ENCODE measurements at places on chromosomes 1 and 21. TPM values are rescaled to one million over a fixed set of nuclear protein-coding genes. Genes with fewer than 3 reads are reported as not detected.

GRCh38 chr1:76138217-76138616 is 63.7 kb downstream of the ST6GALNAC3 start:
- no peak for ATAC-seq

DNA sequence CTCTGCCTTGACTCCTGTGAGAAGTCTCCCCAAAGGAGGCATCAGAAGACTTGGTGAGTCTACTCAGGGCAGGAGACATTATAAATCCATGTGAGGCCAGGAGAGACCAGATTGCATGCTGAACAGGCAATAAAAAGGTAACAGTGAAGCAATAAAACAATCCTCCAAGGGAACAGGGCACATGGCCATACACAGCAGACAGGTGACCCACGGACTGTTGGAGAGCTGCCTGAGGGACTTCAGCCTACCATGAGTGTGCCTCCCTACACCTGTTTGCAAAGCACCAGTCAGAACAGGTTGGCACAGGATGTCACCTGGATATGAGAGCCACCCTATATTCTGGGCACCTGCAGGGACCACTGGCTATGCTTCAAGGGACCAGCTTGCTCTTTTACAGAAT is 67.6 kb downstream of the MAB21L3 start:
- ATAC-seq = no peak

DNA sequence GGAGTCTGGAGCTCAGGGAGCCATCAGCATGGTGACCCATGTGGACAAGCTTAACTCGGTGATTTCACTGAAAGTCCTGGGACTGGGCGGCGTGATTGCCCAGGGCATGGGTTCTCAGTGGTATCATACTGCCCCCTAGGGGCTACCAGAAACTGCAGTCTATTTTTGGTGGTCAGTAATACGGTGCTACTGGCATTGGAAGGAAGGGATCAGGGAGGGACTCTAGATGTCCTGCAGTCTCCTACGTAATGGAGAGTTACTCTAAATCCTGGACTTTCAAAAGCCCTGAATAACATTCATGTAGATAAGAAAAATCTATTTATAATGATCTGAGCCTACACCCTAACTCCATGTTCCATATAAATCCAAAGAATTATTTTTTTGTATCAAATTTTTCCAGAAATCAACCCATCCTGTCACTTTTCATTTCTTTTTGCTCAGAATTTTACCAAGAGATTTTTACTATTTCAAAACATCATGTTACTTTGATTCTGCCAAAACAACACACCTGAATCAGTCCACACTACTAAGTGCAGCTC is 37.3 kb downstream of the PABPC4 start:
- ATAC-seq = peak; percentile 92

- ATAC-seq = no peak
Measured at GRCh38 chr1:53075761-53076163, 13.7 kb downstream of the PODN start.

CA6 gene
- total RNA-seq = 0.78 TPM

- peak; percentile 48 for ATAC-seq
Measured at GRCh38 chr1:6625584-6626149, 999 bp downstream of the THAP3 start.

STPG1 gene
- total RNA-seq = 7.0 TPM

DNA sequence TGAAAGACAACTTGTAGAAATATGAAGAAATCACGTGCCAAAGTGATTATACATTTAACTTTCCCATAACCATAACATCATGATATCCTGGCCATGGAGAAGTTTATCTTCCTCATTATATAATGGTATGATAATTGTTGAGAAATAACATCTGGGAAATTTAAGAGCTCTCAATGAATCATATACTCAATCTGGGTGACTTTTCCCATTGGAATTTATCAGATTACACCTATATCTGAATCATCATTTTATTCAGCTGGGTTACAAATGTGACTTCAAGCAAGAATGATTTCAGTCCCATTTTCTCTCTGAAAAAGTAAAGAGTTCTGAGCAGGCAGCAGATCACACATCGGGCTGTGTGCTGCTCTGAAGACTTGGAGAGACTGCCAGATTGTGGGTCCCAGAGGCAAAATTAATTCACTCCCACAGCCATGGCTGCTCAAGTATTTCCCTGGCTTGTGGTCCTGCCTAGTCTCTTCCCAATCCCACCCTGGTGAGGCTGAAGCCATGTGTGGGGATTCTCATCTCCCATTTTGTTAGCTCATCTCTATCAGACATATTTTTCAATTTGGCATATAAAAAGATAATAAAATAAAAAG is 278.0 kb downstream of the MRPL39 start:
- no peak for ATAC-seq

DNA sequence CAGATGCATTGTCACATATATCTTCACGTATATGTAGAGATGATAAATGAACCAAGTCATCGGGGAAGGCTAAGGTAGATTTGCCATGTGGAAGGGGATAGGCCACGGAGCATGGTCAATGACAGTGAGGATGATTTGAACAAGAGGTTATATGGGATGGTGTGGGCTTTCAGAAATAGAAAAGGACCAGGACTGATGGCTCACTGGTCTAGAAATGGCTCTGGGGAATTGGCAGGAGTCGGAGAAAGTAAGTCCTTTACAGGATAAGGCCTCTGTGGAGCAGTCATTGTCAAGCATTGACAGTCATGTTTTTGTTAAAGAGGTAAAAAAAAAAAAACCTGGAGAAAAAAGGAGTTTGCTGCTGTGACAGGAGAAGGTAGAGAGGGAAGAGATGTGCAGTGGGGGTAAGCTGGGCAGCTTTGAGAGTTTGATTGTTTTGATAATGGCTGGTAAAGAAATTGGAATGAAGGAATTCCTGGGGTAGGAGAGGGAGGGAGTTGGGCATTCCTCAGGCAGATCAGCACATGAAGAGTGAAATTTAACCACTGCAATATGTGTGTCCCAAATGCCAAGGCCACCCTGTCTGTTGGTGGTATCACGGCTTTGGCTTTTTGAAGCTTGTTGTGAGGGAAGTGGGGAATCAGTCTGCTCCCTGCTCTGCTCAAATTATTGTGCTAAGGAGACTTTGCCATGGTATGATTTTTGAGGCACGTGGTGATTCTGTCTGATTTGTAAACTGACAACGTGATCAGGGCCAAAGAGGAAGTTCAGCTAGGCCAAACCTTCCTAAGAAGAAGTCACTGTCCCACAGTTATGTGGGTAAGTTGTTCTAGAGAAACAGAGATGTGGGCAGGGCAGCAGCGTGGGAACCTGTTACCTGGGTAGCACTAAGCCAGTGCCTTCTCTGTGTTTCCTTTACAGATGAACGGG is 26.0 kb downstream of the MACF1 start:
- peak; percentile 82 for ATAC-seq

- no peak for ATAC-seq
Measured at GRCh38 chr1:180255536-180256340, 25.7 kb downstream of the LHX4 start.

RHD gene
- 0.11 TPM for total RNA-seq

DCDC2B gene
- total RNA-seq = 0.28 TPM

KCNJ9 gene
- not detected for total RNA-seq

INSRR gene
- total RNA-seq = 0.66 TPM

DNA sequence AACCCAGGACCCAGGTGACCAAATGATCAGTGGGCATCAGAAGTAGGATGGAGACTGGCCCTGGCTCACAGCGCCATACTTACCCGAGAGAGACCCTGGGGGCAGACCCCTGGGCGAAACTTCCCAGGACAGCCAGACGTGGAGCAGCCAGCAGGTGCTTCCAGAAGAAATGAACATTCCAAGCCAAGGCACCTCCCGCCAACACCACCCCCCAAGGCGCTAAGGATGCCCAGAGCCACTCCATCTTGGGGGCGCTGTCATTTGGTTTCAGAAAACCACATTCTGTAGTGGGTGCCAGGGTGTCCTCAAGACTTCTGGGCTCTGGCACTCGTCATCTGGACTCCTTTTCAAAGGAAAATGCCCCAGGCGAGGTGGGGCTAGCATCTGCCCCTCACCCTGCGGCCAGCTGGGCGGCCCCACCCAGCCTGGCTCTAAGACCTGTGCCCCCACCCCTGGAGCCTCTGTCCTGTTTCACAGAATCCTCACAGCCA is 98.8 kb downstream of the RIPK4 start:
- no peak for ATAC-seq

- no peak for ATAC-seq
Measured at GRCh38 chr1:68528243-68528642, 31.4 kb upstream of the DEPDC1 start.

- no peak for ATAC-seq
Measured at GRCh38 chr1:193729429-193729828, 543.0 kb upstream of the B3GALT2 start.
